ENCODE measurements at places on chromosomes 2 and 18.

- no peak for DNase-seq
Observed at GRCh38 chr2:44009136-44009735, 13.4 kb upstream of the LRPPRC start.

DNA sequence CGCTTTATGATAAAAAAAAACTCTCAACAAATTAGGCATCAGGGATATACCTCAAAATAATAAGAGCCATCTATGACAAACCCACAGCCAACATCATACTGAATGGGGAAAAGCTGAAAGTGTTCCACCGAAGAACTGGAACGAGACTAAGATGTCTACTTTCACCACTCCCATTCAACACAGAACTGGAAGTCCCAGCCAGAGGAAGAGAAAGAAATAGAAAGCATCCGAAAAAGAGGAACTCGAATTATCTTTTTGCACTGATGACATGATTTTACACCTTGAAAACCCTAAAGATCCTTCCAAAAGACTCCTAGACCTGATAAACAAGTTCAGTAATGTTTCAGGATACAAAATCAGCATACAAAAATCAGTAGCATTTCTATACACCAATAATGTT lies 121.6 kb downstream of the ZRANB3 start:
- DNase-seq: no peak

DNA sequence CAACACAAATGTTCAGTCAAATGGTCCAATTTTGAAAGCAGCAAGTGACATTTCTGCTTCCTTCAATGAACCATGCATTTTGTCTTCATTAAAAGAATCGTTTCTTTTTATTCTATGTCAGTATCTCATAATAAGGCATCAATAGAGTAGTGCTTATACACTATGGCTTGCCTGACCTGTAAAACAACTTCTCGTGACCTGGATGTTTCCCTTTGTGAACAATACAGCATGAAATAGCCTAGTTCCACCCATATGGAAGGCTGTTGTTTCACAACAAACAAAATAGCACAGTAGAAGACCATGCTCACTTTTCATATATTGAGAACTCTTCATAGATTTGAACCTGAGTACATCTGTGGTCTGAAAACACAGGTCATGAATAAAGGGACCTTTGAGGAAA lies 104.3 kb upstream of the PIK3C3 start:
- DNase-seq: no peak

DNA sequence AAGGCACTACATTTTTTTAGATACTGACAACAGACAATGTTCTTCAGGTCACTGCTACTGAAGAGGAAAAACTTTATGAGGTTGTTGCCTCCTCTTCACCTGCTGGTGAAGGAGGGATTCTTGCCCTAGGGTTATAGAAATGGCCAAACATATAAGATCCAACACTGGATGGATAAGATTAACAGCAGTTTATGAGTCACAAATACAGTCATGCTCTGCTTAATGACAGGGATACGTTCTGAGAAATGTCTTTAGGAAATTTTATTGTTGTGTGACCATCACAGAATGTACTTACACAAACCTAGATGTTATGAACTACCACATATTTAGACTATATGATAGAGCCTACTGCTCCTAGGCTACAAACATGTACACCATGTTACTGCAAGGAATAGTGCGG lies 57.4 kb upstream of the AMMECR1L start:
- DNase-seq: no peak

DNA sequence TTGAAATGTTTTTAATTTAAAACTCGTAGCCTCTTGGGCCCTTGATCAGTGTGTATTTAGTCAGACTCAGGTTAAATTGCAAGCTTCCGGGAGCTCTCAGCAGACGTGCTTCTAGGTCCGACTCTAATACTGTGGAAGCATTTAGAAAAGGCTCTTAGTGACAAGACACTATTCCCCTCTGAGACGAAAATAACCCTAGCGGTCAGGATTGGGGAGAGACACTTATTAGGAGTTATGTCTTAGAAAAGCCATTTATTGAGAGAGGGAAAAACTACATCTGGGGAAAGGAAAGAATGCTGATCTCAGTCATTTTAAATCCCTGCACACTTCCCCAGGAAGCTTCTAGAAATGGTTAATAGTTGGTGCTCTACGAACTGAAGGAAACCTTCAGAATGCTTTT lies 110.5 kb upstream of the NCK2 start:
- DNase-seq: no peak

GRCh38 chr18:28074076-28074475 lies 102.9 kb downstream of the CDH2 start:
- no peak for DNase-seq

GRCh38 chr18:55343396-55344073 lies 244.5 kb downstream of the TCF4 start:
- peak; percentile 28 for DNase-seq

- DNase-seq: peak; percentile 13
Observed at GRCh38 chr18:31275722-31276463, 42.1 kb upstream of the DSG1 start.

- no peak for DNase-seq
Observed at GRCh38 chr18:26483633-26484032, 64.7 kb downstream of the KCTD1 start.

DNA sequence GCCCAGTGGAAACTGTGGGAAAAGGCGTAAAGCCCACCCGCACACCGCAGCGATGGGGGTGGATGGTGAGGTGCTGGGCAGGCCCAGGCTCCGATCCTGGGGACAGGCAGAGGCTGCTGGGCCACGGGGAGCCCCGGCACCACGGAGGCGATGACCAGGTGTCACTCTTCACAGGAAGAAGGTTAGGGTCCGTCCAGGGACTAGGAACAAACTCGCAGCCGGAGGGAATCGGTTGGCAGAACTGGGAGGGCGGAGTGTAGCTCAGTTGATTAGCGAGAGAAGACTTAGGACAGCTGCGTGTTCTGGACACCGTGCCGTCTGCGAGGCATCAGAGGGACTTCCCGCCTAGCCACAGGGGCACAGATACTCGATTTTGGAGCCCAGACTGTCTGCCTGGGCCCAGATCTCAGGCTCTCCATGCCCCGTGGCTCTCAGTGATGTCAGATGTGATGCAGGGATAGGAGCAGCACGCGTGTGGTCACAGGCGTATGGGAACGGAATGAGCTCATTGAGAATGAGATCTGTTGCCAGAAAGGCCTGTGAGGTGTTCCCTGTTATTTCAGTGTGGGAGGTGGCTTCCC lies 16.1 kb upstream of the ALLC start:
- no peak for DNase-seq

GRCh38 chr18:48552130-48552529 lies 13.3 kb downstream of the CTIF start:
- no peak for DNase-seq

DNA sequence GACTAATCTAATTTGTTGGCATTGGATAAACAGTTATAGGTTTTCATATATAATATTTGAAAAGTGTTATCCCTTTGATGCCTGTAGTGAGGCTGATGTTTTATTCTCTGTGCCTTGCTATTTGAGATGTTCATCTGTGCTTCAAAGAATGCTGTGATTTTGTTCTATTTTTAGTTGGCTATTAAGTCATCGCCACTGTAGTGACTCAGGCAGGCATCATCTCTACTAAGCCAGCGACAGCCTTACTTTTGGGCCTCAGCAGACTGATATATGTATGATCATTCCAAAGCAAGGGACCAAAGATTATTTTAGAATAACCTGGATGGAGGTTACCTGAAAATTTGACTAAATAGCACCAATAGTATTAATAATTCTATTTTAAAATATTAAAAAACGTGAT lies 1674.5 kb upstream of the NXPH2 start:
- DNase-seq: no peak

- peak; percentile 90 for DNase-seq
Observed at GRCh38 chr18:6414118-6414722, 491 bp downstream of the L3MBTL4 start.

- no peak for DNase-seq
Observed at GRCh38 chr2:196403471-196403870, 232.1 kb upstream of the STK17B start.

DNA sequence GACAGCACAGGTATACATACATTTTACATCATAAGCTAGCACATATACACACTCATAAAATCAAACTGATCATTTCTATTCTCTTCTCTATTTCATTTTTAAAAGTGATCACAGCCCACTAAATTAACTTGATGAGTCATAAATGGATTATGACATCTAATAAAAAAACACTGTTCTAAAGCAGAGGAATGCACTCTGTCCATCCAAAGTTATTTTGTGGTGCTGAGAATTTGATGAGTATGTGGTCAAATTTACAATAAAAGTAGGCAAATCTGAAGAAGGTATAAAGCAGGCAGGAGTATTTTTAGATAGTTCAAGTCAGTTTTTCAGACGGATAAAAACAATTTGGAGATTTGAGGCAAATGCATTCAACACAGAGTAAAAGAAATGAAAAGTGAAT lies 104.4 kb downstream of the NOL4 start:
- DNase-seq: no peak

- DNase-seq: peak; percentile 90
Observed at GRCh38 chr2:224894356-224894755, 147.9 kb downstream of the DOCK10 start.

- DNase-seq: no peak
Observed at GRCh38 chr2:71682341-71682740, 229.0 kb downstream of the DYSF start.

GRCh38 chr18:57833441-57834101 lies 30.5 kb upstream of the ATP8B1 start:
- DNase-seq: peak; percentile 71

GRCh38 chr2:188524519-188525113 lies 232.9 kb downstream of the GULP1 start:
- DNase-seq: peak; percentile 44

DNA sequence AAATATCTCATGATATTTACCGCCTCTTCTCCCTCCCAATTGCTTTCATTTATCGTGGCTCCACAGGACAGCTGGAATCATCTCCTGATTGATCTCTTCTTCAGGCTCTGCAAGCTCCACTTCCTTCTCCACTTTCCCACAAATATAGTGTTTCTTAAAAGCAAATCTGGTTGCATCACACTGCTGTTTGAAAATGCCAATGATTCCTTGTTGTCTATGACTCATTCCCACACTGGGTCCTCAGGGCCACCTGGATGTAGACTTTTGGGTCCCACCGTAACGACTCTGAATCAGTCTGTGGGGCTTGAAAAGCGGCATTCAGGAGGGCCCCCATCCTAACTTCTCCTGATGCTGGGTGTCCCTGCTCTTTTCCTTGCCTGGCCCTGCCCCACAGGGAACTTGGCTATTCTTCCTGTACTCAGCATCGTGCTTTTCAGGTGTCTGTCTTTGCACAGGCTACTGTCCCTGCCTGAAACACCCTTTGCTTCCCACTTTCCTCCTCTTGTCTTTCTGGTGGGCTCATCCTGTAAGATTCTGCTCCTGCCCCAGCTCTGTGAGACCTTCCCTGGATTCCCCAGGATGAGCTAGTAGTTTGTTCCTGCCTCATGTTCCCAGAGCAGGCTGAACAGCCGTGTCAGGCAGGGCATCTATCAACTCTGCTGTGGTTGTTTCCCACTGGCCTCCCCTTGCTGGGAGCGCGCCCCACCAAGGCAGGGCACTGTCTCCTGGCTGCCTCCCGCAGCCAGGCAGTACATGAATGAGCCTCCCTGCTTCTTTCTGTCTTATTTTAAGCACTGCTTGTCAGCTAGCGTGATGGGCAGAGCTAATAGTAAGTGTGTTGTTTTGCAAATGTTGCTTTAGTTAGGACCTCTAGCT lies 111.9 kb downstream of the KCTD1 start:
- no peak for DNase-seq

- no peak for DNase-seq
Observed at GRCh38 chr18:38900445-38900844, 1334.8 kb upstream of the CELF4 start.

- no peak for DNase-seq
Observed at GRCh38 chr2:235666213-235666781, 172.5 kb downstream of the AGAP1 start.

DNA sequence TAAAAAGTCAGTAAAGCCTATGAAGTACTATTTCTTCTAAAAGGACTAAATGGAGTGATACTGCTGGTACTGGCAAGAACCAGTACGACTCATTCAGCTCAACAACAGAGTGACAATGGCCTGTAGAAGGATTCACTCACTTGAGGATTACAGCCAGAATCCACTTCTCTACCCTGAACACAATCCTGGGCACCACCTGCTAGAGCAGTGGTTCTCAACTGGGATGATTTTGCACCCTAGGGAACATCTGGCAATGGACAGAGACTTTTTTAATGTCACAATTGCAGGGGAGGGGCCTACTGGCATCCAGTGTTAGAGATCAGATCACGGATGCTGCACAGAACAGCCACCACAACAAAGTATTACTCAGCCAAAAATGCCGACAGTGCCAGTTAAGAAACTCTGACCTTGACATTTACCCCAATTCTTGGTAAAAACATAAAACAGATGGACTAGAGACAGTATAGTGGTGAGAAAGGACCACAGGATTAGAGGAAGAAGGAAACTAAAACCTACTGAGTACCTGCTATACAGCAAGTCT lies 5.0 kb downstream of the SPIRE1 start:
- peak; percentile 29 for DNase-seq
